ENCODE measurements at places on chromosomes 13 and 19.

DNA sequence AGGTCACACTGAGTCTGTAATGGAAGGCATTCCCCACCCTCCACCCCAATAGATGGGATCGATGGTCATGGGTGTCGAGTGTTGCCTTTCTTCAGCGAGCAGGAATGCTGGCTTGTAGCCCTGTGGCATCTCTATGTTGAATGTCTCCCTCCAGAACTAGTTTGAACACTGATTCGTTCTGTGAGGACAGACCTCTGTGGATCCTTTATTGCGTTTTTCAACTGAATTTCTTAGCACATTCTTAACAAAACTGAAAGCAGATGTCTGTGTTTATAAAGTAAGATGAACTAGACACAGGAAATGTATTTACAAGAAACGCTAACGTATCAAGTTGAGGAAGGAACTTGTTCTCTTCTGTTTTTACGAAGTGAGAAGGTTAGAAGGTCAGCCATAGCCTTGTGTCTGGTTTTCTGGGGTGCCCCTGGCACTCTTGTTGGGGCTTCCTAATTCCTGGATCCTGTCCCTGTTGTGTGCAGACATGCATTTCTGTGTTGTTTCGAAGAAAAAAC is 36.8 kb upstream of the TM9SF2 start:
- DNase-seq, result no peak

DNA sequence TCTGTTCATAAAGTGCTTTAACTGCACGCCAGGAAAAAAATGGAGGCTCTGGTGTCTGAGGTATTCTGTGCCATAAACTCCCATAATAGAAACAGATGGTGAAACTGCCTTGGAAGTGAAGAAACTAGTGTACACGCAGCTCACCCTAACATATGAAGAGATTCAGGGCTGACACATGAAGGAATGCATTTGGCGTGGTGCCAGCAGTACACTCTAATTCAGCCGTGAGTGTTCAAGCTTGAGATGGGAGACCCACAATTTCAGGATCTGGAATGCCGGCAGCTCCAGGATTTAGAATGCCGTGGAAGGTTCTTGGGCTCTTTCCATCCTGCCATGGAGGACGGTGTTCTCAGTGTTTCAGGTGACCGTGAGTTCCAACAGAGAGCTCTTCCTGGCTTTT is 478.4 kb downstream of the TSHZ3 start:
- DNase-seq, result no peak

- no peak for DNase-seq
Measured at GRCh38 chr19:35220315-35220921, 8.1 kb downstream of the FAM187B start.

- DNase-seq, result no peak
Measured at GRCh38 chr13:62014299-62014698, 598.6 kb upstream of the PCDH20 start.

DNA sequence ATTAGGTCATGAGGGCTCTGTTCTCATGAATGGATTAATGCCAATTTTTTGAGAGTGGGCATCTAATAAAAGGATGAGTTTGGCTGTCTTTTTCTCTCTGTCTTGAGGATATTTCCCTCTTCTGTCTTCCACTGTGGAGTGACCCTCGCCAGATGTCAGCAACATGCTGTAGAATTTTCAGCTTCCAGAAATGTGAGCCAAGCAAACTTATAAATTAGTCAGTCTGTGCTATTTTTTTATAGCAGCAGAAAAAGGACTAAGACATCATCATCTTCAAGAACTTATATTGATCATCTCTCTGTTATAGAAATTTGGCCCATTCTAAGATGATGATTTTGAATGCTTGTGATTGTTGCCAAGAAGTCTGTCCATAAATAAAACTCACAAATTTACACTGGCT is 431.4 kb downstream of the FGF9 start:
- DNase-seq, result no peak

DNA sequence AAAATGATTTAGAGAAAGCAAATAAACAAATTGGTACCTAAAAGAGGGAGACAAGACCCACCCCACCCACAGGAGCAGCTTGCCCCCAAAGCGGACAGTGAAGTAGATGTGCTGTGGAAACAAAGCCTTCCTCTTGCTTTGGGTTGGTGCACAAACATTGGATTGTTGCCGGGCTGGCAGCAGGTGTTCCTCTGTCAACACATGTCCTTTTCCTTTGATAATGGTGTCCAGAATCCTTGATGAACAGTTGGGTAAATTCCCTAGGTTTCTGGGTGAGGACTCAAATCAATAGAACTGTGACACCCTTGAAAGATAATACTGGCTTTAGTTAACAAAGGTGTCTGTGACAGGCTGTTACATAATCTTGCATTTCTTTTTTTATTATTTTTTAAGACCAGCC is 311.8 kb downstream of the SPRY2 start:
- DNase-seq, result no peak

GRCh38 chr13:28552288-28552687 is 57.4 kb upstream of the FLT1 start:
- DNase-seq, result no peak

- no peak for DNase-seq
Measured at GRCh38 chr13:100962585-100962984, 288.0 kb upstream of the TMTC4 start.

DNA sequence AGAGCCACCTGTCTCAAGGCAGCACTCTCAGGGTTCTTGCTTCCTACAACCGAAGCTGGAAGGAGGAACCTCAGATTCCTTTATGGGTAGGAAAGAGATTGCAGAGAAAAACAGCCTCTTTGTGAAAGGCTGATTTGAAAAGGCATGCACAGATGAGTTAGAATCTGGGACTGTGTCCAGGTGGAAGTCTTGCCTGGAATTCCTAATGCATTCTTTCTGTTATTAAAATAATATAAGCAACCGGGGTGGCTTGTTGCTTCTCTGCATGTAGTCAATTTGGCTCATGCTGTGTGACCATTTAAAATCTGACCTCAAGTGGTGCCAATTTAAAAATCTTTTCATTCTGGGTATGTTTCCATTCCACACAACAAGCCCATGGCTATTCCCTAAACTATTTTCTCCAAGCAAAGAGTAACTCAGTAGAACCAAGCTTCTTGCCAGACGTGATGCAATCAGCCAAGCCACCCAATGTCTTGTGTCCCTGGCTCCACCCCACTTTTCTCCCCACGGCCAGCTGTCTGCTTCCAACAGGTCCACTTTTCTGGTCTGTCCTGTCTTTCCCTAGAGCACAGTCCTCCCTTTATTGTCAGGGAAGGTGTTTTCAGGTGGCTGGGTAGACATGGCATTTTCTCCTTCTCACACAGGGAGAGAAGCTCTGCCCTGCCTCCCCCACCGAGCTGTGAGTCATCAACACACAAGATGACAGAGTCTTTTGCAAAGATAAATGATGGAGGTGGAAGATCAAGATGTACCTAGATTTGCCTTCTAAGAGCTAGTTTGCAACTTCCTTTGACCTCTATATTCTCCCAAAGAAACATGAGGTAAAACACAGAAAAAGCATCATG is 394.3 kb downstream of the FOXO1 start:
- DNase-seq, result no peak

DNA sequence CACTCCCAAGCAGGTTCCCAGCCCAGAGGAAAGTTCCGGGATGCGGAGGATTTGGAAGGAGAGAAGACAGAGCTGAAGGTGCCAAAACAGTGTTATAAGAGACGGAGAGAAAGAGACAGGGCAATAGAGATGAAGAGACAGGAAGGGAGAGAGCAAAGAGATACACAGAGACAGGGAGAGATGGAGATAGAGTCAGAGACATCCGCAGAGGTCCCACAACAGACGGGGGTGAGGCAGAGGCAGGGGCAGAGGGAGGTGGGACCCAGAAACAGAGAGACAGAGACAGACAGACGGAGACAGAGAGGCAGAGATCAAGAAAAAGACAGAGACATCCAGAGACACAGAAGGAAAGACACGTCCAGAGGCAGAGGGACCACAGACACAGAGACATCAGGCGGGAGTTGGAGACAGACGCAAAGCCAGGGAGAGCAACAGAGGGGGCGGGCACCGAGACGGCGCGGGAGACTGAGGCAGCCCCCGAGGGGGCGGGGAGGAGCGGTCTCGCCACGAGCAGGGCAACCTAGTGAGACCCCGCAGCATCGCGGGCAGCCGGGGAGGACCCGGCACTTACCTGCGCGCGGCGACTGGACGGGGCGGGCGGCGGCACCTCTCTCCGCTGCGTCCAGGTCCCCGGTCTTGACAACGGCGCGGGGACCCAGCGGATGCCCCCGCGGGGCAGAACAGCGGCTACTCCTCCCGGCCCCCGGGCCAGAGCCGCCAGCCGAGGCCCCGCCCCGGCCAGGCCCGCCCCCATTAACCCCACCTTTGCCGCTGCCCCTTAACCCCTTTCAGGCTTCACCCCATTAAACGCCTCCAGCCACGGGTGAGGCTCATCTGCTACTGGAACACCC is at the start of gene GPR4:
GPR4 (minus strand) TSS at position 689 of the 851 bp plus-strand sequence. CDS start 10,346 bp downstream, outside the sequence.
- no peak for DNase-seq

- DNase-seq, result no peak
Measured at GRCh38 chr19:46766569-46767317, 20.5 kb upstream of the STRN4 start.

DNA sequence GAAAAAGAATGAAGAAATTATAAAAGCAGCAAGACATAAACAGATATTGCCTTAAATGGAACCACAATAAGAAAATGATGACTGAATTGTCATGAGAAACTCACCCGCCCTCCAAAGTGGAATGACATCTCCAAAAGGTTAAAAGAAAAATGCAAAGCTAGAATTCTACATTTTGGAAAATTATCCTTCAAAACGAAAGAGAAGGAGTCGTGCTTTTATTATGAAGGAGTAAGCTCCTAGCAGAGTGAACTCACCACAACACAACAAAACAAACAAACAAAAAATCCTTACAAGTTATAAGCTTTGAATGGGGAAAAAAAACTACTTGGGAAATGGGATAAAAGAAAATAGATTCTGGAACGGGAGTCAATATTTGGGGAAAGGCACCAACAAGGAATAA is 6.7 kb downstream of the SIGLEC14 start:
- no peak for DNase-seq

DNA sequence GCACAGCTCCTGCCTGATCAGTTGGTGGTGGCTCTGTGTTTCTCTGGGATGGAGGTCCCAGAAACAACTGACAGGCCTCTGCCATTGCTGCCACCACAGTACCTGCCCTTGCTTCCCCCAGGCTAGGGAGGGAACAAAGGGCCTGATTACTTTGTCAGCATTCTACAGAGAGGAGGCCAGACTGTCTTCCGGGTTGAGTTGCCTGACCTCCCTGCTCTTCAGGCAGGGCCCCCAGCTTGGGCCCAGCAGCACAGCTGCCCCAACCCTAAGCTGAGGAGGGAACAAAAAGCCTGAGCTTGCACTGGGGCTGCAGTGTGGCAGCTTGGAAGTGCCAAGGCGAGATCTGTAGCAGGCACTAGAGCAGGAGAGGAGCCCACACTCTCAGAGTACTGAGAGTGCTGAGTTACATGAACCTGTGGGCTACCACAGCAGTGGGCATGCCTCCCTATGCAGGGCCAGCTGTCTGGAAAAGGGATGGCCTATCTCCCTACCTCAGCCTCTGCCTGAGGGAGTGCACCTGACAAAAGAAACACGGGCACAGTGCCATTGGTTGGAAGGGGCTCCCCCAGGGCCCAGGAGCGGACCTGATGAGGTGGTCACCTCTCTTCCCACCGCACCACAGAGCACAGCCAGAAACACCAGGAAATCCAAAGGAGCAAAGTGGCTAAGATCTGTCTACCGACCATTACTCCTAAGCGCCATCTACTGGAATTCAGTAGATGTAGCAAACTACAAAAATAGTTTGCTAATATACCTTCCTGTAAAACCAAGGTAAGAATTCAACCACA is 24.4 kb downstream of the SLC25A15 start:
- no peak for DNase-seq

- DNase-seq, result no peak
Measured at GRCh38 chr13:26787961-26788360, 27.4 kb upstream of the GPR12 start.

DNA sequence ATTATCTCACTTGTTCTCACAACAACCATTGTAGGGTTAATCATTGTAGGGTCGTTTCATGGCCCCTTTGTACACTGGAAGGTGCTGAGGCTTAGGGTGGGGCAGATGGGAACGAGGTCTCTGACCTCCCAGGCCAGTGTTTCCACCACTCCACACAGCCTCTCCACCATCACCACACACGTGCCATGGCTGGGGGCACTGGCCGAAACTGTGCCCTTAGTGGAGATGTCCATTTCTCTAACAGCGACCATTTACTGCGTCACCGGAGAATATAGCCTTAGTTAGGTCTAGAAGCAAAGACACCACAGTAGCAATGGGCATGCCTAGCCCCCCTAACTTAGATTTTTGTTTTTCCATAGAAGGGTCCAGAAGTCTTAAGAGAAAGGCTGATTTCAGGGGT is 36.5 kb downstream of the COL4A1 start:
- no peak for DNase-seq

GRCh38 chr19:57682226-57682766 is 519 bp downstream of the ZNF551 start:
- no peak for DNase-seq

DNA sequence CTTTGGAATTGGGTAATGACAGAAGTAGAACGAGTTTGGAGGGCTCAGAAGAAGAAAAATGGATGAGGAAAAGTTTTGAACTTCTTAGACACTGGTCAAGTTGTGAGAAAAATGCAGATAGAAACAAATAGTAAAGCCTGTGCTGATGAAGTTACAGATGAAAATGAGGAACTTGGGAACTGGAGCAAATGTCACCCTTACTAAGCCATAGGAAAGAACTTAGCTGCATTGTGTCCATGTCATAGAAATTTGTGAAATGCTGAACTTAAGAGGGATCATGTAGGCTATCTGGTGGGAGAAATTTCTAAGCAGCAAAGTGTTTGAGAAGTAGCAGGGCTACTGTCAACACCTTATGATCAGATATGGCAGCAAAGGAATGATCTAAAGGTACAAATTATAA is 289.2 kb upstream of the PCDH9 start:
- DNase-seq, result no peak

GRCh38 chr13:94860981-94861407 is 148.6 kb upstream of the SOX21 start:
- DNase-seq, result no peak

DNA sequence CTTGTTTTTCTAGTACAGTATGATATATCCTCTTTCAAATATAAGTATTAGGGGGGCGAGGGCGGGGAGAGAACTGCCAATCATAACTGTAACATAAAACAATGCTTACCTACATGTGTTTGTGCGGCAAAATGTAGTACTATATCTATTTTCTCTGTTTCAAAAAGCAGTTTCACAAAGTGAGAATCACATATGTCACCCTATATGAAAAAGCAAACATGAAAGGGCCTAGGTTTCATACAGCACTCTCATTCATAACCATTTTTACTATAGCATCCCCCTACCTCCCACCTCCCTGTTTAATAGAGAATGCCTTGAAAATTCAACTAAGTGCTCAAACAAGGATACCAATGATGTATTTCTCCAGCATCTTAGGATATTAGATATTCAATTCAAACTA is 5.2 kb downstream of the TGDS start:
- DNase-seq, result no peak

DNA sequence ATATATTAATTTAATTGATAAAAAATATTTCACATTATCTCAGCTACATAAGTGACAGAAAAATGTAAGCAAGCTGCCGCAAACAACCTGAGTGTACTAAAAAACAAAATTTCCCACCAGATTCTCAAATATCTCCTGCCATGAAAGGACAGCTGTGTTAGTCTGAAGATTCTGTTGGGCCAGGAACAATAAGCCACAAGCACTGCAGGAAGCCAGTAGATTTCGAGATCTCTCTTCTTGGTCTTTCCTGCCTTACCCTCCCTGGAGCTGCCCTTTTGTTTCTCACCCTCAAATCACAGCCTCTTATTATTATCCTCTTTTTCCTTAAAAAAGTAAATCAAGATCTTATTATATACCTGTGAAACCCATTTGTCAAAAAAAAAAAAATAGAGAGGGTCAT is 165.6 kb downstream of the EFNB2 start:
- DNase-seq, result no peak

Data from D721Med (cell line).